T-helper 2 cell (primary cell): ENCODE measurements at places on chromosomes 12 and 14.
A peak's percentile ranks its signal among the peaks of the same experiment; 100 is the strongest.

DNA sequence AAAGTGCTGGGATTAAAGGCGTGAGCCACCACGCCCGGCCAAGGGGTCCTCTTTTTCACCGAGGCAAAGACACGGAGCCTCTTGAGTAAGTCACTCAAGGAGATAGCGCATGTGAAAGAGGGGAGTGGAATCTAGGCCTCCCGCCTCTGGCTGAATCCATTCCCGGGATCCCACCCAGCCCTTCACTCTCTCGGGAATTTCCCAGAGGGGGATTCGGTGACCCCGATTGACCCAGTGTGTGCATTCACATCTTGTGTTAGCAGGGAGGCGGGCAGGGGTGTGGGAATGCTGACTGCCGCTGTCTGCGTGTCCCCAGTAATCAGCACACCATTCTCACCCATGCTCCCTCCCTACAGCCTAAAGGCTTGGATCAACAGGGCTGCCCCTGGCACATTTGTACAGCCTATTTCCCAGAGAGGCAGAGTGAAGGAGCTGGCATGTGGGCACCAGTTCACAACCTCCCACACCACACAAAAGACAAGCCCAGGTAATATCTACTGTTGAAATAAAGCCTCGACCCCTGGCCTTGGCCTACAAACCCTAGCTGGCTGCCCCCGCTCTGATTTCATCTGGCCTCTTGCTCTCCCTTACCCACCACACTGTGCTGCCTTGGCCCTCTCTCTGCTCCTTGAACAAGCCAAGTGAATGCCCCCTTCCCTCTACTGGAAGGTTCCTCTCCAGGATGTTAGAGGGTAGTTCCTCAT lies 1.3 kb upstream of the LTBP2 start:
- no peak for DNase-seq

DNA sequence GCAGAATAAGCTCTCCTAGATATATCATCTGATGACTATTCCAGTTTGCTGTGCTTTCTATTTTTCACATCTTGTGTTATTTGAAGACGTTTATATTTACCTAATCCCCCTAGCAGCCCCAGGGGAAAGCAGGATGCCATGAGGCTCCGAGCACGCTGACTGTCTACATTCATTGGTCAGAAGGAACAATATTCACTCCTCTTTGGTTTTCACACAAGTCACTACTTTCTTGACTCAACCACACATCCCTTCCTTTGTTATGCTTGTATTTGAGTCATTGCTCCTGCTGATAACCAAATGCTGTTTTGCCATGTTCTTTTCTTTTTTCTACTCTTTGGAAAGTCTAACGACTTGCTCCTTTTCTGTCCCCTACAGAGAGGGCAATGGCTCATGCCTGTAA lies 86.5 kb upstream of the SLC38A2 start:
- DNase-seq: peak; percentile 83

GRCh38 chr14:69004731-69005431 lies 25.8 kb upstream of the ACTN1 start:
- no peak for DNase-seq

DNA sequence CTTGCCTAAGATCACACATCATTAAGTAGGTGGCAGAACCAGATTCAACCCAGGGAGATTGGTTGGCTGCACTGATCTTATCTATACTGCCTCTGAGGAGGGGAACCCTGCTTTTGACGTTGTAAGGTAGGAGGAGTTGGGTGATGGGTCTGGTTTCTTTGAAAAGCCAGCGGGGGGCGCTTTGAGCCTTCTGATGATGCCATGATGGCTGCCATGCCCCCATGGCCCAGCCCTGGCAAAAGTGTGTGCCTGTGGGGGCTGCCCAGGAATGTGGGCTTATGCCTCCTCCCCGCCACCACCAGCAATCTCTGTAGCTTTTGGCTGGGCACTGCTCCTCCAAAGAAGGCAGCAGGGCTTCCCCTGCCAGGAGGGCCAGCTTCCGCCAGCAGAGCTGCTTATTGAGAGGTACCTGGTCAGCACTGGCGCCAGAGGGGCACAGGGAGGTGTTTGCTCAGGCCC lies 224.3 kb downstream of the SLC41A2 start:
- DNase-seq: no peak
